ENCODE measurements at places on chromosomes 3 and 15.

DNA sequence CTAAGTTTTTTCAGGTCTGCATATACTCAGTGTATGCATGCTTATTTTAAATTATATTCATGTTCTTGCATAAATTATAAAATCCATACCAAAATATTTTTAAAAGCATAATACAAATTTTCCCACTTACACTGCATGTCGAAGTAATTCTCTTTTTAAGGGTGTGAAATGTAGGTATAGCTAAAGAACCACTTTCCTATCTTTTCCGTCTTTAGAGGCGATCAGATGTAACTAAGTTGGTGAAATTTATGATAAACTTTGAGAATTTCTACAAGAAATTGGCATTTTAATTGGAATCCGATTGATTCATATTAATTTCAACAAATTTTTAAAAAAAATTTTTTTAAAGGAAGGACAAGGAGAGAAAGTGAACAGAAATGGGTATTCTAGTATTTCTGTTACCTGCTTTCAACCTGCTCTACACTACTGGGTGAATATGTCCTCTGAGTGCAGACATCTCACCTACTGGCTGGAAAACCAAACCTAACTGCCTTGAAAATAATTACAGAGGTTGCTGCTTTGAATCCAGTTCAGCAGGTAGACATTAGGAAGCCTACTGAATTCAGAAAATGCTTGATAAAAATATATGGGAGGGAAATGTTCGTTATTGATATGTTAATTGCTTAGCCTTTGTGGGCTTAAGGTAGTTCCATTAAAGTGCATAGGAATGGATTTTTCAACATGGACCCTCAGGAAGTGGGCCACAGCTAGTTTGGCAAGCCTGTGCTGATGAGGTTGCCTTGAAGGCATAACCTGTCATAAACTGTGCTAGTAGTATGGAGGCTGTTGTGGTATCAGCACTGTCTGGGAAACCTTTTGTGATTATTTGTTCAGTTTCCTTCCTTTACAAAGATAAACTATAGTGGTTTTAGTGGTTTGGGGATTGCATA is 5.1 kb downstream of the TRIM71 start:
- DNase-seq, result no peak

- no peak for DNase-seq
These were observed 32.2 kb downstream of the PPP4R2 start for GRCh38 chr3:73028803-73029202.

- no peak for DNase-seq
These were observed 555.4 kb upstream of the ZNF385D start for GRCh38 chr3:22306454-22306853.

GRCh38 chr3:148873270-148873927 is 8.3 kb downstream of the CPA3 start:
- no peak for DNase-seq

- DNase-seq, result no peak
These were observed 150.4 kb upstream of the SLC6A11 start for GRCh38 chr3:10665592-10665991.

GRCh38 chr15:58340176-58340575 is 91.6 kb upstream of the LIPC start:
- no peak for DNase-seq

DNA sequence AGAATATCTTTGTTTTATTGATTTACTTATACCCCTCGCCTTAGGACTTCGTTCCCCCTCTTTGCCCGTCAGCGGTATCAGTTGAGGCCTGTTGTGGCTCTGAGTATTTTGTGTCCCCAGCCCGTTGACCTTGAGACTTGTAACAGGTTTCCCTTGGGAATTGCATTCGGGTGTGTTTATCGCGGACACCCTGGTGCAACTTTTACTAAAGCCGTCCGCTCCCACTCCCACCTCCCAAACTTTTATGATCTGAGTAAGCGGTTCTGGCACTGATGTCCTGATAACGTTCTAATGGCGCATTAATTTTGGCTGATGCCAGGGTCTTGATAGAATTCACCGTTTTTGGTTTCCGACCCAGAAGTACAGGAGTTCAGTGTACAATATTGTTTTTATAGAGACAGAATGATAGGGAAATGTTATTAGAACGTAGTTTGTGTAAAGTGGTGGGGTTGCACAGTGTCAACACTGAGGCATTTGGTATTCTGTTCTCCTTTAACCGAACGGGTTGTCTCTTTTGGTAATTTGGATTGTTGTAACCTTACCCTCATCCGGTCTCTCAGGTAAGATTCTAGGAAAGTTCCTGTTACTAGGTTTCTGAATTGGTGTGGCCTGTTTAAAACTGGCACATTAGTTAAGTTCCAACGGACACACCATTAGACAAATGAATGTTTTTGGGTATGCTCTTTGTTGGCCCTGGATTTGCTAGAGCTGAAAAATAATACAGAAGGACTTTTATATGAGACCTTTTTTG is 47.8 kb downstream of the OIP5 start:
- DNase-seq, result no peak

DNA sequence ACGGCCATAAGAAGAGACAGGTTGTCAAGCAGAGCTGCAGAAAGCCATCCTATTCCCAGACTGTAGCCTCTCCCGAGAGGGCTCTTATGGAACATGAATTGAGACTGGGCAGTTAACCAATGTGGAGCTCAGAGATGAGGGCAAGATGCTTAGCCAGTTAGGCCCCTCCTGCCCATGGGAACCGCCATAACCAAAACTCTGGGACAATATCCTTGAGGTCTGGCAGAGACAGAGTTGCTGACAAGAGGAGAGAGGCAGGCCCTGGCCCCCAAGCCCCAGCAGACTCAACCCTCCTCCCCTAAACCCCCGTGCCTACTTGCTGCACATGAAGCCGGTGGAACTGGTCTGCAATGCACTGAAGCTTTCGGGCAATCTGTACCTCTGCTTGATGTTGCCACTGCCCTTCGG is 4.8 kb downstream of the BMF start:
- DNase-seq, result no peak

GRCh38 chr3:134622806-134623365 is 27.9 kb downstream of the KY start:
- no peak for DNase-seq

DNA sequence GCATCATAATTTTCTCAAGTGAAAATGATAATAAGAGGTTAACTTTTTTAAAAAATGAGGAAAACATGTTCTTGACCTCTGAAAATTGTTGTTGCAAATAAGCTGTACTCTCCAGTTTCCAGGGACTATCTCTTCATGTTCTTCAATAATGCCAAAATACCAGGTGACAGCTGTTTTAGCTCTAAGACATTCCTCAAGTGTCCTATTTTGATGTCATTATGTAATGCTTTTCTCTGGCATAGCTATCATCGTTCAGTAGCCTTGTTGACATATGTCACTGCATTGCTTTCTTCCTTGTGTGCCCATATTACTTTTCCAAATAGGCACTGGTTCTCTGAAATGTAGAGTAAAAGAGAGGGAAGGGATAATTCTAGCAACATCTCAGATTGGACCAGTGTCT is 5.7 kb upstream of the FILIP1L start:
- DNase-seq, result no peak

DNA sequence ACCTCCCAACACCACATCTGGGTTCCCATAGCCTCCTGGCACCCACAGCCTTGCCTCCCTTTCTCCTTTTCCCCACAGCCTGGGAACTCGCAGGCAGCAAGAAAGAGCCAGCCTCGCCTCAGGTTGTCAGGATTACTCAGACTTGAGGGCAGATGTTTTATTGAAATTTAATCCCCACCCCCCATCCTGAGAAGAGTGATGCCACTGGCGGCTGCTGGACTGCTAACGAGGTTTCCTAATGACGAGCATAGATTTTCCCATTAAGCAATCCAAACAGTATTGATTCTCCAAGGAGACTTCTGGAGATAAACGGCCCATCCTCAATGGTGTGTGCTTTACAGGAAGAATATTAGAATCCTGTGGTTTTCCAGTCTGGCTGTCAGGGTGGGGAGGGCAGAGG is 13.7 kb downstream of the SHF start:
- DNase-seq, result no peak

DNA sequence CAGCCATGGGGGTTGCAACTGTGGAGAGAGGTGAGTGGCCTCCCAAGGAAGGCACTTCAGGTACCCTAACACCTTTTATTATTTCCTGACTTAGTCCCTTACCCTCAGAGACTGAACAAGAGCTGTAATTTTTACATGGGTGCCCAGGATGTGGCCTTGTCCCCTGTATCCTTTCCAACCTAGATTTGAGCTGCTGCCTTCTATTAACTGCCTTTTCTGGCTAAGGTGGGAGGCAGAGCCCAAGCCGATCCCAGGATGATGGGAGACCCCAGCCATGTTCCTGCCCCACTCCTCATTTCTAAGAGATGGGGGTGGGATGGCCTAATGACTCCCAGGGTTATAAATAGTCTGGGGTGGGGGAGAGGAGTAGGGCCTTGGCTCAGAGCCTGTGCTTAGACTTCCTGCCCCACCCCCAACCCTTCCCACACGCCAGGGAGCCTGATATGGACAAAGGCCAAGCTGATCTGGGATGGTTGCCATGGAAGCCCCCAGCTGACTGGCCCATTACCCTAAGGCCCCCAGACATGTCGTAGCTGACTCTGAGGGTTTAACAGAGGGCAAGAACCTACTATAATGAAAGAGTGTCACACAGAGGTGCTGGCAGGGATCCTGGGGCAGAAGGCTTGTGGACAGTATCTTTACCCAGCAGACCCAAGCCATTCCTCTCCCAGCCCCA is 1.9 kb downstream of the KLHDC8B start:
- no peak for DNase-seq

- no peak for DNase-seq
These were observed 72.7 kb downstream of the SETMAR start for GRCh38 chr3:4375911-4376310.

GRCh38 chr3:50502584-50503423 is 630 bp downstream of the CACNA2D2 start:
- DNase-seq, result peak; percentile 28

- no peak for DNase-seq
These were observed 32.8 kb downstream of the SCN5A start for GRCh38 chr3:38616658-38617057.

DNA sequence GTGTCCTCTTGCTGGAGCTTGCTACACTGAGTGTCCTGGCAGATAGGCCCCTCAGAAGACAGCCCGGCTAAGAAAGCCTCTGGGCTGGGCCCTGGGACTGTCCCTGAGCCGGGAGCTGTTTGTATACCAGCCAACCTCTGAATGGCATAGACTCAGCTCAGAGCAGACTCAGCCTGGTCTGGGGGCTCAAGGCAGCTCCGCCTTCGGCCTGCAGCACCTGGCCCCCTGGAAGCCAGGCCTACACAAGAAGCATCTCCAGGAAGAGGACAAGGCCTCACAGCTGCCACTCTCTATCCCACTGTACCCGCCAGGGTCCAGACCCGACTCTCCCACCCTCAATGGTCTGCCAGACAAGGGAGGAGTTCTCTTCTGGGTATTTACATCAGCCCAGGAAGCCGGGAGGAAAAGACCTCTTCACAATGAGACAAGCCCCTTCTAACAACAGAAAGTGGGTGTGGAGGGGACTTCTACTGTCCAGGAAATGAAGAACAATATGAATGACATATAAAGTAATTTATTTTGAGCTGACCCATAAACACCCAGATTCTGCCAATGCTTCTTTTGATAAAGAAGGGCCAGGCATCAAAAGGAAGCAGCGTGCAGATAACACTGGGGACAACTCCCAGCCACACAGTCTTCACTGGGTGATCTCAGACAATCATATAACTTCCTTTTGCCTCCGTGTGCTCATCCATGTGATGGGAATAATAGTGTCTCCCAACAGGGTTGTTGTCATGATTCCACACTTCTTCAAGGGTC is 110.2 kb downstream of the TPRA1 start:
- DNase-seq, result no peak

DNA sequence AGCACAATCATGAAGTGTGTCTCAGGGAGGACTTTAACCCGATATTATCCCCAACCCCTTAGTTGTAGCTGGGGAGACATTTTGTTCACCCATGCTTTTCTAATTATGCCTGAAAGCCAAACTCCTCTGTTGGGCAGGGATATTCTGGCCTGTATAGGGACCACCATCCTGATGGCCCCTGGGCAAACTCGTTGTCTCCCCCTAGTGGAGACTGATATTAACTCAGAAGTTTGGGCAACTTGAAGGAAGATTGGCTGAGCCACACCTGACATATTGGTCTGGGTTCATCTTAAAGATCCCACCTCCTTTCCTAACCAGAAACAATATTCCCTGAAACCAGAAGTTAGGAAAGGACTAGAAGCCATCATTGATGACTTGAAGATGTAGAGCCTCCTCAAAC is 42.3 kb downstream of the TM4SF18 start:
- no peak for DNase-seq

DNA sequence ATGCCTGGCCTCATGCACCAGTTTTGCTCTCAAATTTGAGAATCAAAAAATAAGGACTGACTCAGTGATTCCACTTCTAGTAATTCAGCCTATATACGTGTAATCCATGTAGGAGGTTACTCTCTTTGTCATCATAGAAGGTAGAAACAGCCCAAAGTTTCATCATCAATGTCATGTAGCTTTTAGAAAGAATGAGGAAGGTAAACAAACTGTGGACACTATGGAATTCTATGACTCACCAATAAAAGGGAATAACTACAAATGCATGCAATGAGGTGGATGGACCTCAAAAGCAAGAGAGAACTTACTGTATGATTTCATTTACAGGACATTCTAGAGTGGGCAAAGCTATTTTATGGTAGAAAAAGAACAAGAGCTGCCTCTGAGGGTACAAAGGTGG is 93.2 kb upstream of the LRIG1 start:
- DNase-seq, result no peak

DNA sequence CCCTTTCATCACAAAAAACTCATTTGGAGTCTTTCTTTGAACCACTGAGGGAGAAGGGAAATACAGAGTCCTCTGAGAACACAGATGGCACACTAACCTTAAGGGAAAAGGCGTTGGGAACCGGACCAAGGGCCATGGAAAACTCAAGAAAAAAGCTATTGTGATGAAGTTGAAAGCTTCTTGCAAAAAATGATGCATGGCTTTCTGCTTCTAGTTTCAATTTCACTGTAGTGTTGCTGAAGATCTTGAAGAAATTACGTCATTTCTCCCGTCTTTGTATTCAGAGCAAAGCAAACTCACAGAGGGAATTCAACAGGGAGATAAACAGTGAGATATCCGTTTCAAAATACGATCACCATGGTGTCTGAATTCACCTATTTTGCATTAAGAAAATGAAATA is 642.3 kb upstream of the ADAMTS9 start:
- DNase-seq, result no peak

GRCh38 chr3:30187366-30187765 is 419.0 kb upstream of the TGFBR2 start:
- DNase-seq, result no peak

GRCh38 chr3:25428789-25429335 is 799 bp downstream of the RARB start:
- no peak for DNase-seq

DNA sequence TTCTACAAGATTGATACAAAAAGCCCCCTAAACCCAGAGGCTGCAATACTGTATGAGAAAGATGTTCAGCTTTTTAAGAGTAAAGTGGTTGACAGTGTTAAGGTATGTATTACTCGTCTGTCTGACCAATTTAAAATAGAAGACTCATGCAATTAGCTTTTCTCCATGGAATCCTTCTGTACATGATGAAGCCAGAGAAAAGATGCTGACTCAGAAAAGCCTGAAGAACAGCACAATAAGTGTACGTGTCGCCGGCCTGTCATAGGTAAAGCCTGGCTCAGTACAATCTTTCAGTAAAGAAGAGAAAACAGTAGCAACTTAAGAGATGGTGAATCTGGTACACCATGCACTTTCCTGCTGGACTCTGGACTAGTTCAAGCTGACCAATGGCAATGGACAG is 16.4 kb downstream of the NEK4 start:
- DNase-seq, result no peak

GRCh38 chr15:70362886-70363285 is 265.2 kb upstream of the TLE3 start:
- DNase-seq, result no peak

All from activated CD8-positive, alpha-beta memory T cell treated with anti-CD3 and anti-CD28 coated beads, Interleukin-2, amount 50 U/mL, for 4 hours (primary cell).